ENCODE measurements at places on chromosomes 5 and 9. TPM values are rescaled to one million over a fixed set of nuclear protein-coding genes. Genes with fewer than 3 reads are reported as not detected.

DNA sequence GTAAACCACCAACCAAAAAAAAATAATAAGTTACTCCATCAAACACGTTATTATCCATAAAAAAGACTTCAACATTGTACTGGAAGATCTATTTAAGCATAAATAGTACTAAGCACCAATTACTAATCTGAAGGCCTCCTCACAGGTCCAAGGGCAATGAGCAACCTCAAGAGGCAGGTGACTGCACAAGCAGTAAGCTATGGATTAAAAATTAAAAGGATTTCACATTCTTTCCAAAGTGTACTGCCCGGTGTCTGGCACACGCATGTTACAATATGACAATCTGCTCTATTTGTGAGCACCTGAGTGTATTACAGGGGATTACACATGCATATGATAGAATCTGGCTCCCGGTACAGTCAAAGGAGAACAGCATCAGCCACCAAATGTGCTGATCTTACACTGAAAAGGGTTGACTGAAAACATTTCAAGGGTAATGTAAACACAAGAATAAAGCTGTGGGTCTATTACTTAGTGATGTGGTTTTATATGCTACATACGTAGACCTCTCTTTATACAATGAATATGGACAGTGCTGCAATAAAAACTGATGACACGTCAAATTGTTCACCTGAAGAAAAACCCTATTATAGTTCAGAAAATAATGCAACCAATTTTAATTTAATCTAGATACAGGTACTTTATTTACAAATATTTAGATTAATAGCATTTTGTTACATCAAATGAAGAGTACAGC lies 22.8 kb downstream of the RAB14 start:
- DNase-seq: no peak

- DNase-seq: no peak
These were observed 2.8 kb upstream of the SMARCA2 start for GRCh38 chr9:2012347-2012746.

DNA sequence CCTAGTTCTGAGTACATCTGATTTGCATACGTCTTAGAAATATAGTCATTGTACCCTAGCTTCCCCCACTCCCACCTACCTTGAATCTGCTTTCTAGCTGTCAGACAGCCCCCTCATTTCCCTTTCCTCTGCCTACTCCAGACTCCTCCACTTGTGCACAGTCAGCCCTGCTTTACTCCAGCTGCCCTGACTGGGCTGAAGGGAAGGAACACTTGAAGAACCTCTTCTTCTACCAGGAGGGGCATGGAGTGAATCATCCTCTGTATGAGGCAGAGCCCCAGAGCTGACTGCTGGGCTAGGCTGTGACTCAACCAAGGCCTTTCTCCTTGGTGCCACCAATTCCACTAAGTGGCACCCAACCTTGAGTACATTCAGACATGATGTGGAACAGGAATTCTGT lies 18.1 kb upstream of the ZFR start:
- peak; percentile 35 for DNase-seq

GRCh38 chr9:87973730-87974292 lies 522 bp downstream of the CDK20 start:
- DNase-seq: no peak

GRCh38 chr9:127311239-127311741 lies 46.7 kb downstream of the GARNL3 start:
- no peak for DNase-seq

- no peak for DNase-seq
These were observed 289.9 kb upstream of the TUT7 start for GRCh38 chr9:86643946-86644674.

DNA sequence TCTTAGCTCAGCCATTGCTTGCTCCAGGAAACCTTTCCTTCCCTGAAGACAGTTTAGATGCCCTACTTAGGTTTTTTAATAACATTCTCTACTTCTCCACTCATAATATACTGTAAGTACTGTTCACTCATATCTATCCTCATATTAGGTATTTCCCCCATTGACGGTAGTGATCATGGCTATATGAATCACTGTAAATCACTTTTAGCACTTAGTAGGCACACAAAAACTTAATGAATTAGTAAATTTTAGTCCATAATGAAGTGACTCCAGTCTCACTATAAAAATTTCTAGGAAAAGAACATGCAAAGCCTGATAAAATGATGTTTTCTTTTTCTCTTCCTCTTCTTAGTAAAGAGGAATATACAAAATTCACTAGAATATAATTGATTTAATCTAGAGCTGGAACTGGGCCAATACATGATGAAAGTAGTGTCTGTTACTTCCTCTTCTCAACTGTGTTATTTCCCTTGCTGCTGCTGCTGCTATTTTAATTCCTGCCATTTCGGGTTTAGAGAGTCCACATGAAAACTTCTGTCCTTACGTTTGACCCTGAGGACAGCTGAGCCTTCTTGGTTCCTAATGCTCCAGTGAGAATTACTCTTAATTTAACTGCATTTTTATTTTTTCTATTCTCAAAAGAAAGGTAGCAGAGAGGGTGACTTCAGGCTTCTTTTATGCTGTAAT lies 73.5 kb downstream of the LNPEP start:
- no peak for DNase-seq

DNA sequence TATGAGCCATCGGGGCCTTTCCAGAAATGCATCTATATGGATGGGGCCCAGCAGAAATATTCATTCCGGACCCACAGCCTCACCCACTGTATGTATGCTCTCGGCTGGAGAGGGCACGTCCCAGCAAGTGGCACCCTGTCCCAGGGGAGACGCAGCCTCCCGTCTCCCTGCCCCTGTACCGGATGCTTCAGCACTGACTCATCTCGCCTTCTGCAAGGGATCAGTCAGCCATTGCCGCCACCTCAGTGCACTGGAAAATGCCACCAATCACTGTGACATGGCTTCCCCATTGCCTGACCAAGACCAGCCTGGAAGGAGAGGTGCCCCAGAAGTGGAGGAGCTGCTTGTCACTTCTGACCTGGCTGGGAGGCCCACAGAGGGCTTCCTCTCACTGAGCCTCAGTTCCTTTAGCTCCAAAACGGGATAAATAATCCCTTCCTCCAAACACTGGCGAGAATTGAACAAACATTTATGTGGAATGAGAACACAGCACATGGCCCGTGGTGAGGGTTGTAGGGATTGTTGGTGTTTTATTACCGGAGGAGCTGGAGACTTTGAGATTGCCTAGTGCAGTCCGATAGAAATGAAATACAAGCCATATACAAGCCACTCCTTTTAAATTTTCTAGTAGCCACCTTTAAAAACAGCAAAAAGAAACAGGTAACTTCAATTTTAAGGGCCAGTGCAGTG lies 43.9 kb upstream of the ORM1 start:
- peak; percentile 95 for DNase-seq

GRCh38 chr5:150527038-150527437 lies 19.1 kb downstream of the NDST1 start:
- no peak for DNase-seq

GRCh38 chr9:133539991-133540697 lies 5.6 kb downstream of the ADAMTSL2 start:
- no peak for DNase-seq

DNA sequence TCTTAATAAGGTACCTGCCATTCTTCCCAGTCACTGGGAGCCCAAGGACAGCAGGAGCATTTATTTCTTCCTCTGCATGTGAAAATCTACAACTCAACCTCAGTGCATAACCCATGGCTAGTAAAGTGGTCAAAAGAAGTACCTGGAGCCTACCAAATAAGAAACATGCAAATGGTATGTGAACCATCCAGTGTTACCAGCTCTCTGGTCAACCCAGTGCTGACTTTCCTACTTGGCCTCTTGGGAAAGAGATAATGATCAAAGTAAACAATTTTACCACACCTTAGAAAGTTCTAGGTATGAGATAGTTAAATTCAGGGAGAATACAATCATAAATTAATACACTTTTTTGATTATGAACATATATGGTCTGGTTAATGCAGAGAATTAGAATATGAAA lies 325.6 kb downstream of the ENC1 start:
- DNase-seq: no peak

DNA sequence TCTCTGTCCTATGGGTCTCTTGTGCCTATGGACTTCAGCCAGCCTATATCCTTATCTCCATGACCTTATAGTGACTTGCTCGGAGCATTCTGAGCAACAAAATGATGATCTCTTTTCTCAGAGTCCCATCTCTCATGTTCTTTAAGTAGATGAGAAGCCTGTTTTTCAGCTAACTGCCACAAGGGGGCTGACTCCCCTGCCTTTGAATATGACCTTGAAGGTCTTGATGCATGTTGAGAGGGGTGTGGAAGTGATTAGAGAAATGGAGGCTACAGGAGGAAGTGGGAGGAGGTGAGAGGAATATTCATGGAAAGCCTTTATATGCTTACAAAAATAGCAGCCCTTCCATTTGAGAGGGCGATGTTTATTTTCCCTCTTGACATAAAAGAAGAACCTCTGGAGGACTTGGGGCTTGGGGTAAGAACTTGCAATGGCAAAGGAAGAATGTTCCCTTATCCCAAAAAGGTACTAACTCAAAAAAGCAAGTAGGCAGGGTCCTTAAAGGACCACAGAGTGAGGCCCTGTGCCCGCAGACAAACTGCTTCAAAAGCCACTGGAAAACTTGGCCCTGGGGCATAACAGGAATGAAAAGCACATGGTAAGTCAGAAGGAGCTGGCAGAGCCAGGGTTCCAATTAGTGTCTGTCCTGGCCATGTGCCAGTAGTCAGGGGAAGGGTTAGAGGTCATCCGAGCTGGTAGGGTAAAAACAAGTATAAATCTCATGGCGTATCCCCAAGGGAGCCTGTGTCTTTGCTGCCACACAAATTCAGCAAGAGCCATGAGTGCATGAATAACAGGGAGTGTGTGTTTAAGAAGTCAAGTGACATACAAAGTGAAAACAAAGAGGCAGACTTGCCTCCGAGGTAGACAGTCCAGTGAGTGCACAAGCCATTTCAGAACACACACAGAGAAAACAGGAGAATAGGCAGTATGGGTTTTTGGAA lies 39.1 kb downstream of the FGD3 start:
- no peak for DNase-seq

DNA sequence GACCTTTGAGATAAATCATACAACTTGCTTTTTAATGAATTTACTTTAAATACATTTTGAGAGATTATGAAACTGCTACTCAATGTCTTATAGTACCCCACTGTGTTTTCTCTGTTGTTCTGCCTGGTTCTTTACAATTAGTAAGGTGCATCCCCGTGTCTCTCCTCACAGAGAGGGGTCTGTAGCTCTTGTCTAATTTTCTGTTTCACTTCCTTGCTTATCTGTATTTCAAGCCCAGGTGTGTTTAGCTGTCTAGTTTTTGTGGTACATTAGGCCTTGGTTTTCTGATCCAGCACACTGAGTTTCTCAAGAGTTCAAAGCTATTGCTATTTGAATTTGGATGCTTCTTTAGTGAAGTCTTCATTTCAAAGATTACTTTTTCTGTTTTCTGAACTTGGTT lies 105.1 kb downstream of the MAST4 start:
- no peak for DNase-seq

- DNase-seq: no peak
These were observed 70.2 kb upstream of the STXBP1 start for GRCh38 chr9:127541865-127542264.

GRCh38 chr5:143030349-143030748 lies 260.2 kb downstream of the ARHGAP26 start:
- DNase-seq: no peak

DNA sequence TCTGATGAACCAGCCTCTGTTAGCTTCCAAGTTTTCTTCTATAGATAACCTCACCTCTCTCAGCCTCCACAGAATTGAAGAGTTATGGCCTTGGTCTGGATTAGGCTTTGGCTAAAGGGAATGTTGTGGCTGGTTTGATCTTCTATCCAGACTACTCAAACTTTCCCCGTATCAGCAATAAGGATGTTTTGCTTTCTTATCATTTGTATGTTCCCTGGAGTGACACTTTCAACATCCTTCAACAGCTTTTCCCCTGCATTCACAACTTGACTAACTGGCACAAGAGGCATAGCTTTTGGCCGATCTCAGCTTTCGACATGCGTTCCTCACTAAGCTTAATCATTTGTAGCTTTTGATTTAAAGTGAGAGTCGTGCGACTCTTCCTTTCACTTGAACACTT lies 28.1 kb upstream of the GNE start:
- DNase-seq: no peak

DNA sequence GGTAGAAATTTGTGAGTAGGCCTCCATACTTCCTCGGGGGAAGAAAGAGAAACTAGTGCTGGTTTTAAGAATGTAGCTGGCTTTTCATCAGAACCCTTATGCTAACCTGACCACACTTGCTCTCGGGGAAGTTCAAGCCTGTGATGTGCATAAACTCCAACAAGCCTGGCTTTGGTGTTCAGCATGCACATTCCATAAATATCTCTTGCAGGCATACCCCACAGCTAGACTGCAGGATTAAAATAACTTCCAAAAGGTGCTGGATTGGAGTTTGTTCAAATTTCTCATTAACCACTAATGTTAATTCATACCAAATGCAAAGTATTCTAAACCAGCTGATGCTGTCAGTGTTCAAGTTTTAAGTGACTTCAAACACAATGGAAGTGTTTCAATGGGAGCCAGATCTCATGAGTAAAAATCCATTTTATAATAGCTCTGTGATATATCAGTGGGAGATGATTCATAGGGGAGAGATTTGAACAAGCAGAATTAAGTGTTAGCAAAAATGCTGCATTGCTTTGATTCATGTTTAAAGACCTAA lies 79.4 kb downstream of the NPR3 start:
- peak; percentile 68 for DNase-seq

GRCh38 chr9:34709196-34709978 lies 549 bp downstream of the CCL21 start:
- no peak for DNase-seq

DNA sequence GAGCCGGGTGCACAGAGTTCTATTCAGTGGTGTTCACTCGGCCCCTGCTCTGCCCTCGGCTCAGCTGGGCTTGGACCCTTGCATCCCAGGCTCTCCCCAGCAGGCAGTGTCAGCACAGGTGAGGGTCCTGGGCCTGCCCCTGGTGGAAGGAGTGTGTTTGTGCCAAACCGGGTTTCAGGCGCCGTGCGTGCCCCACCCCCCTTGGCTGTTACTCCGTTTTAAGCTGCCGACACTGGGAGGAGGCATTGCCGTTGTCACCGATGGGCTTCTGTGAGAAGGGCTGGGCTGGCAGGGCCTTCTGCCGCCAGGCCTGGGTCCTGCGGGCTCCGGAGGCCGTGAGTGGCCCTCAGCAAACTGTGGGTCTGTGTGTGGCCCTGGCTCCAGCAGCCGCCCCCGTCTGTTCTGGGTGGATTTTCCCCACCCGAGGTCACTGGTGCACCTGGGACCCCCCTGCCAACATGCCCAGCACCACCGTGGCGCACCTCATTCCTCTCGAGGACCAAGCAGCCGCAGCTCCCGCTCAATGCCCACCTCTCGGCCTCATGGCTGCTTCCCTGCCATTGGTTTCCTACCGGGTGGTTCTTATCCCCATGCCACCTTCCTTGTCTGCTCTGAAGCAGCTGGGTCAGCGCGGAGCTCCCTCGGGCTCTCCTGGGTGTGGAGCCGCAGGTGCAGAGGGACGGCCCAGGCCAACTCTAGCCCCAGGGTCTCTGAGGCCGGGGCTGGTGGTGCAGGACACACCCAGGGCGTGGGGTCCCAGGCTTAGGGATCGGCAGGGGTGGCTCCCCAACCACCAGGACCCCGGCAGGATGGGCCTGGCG lies 44.3 kb upstream of the EXOC3 start:
- DNase-seq: no peak

Gene FCN2
- polyA plus RNA-seq: not detected

Gene NR5A1
- not detected for polyA plus RNA-seq

Gene ZFP2
- 0.11 TPM for polyA plus RNA-seq

Gene ERAP2
- polyA plus RNA-seq: 11.6 TPM

Gene ANKRD55
- polyA plus RNA-seq: not detected

Gene GABRA1
- not detected for polyA plus RNA-seq

Gene PFN3
- not detected for polyA plus RNA-seq

Gene DCTN3
- polyA plus RNA-seq: 133 TPM

Gene ACOT12
- polyA plus RNA-seq: not detected

Gene SLC6A19
- not detected for polyA plus RNA-seq

Gene IQGAP2
- not detected for polyA plus RNA-seq

Gene PCDHGC3
- 22.7 TPM for polyA plus RNA-seq

Gene CAAP1
- 6.1 TPM for polyA plus RNA-seq

Data from foreskin keratinocyte (primary cell).